NCI-H510A (cell line): ENCODE measurements at places on chromosomes 5 and 9.

DNA sequence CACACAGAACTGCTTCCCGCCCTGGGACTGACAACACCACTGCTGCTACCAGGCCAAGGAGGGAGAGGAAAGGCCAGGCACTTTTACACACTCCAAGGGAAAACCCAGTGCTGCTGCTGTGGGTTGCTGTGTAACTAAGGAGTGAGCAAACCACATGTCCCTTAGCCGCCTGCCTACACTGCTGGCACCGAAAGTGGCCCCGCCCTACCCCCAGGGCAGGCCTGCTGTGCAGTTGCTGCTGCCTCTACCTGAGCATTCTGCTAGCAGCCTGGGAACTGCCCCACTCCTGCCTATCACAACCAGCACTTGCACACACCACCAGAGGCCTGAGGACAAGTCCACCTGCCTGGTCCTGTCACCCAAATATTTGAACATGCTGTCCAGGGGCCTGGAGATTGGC, 740.9 kb downstream of the DTWD2 start:
- DNase-seq: no peak

DNA sequence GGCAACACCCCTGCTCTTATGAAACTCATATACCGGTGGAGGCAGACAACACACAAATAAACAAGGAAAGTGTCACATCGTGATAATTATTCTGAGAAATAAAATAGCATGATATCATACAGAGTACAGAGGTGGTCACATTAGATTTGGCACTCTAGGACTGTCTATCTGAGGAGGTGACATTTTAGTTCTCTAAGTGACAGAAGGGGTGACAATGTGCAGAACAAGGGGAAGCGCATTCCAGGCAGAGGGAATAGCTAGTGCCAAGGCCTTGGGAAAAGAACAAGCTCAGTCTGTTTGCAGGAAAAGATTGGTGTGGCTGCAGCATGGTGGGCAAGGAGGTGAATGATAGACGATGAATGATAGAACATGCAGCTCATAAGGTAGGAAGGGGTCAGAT, 12.7 kb upstream of the IRF1 start:
- DNase-seq: no peak

DNA sequence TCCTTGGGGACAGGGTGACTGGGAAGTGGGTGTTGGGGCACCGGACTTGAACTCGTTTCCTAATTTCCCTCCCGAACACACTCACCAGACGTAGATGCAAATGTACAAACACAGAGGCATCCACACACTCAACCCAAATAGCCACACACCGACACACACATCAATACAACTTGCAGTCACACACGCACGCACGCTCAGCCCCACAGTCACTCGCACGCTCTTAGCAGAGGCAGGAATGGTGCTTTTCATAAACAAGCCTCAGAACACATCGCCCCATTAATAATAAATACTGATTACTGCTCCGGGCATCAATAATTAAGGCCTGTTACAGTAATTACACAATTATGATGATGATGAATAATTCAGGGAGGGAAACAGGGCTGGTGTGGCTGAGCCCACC, 5.7 kb downstream of the BARHL1 start:
- no peak for DNase-seq

- no peak for DNase-seq
Observed at GRCh38 chr5:181259974-181260719, 796 bp downstream of the TRIM52 start.

DNA sequence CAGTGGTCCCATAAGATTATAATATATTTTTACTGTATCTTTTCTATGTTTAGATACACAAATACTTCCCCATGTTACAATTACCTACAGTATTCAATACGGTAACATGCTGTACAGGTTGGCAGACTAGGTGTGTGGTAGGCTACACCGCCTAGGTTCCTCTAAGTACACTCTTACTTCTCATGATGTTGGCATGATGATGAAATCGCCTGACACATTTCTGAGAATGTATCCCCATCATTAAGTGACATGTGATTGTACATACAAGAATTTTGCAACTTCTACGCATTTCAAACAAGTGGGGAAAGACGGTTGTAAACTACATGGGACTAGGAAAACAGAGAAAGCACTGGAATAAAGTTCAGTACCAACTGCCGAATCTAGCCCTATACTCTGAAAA, 53.3 kb downstream of the SETX start:
- no peak for DNase-seq

DNA sequence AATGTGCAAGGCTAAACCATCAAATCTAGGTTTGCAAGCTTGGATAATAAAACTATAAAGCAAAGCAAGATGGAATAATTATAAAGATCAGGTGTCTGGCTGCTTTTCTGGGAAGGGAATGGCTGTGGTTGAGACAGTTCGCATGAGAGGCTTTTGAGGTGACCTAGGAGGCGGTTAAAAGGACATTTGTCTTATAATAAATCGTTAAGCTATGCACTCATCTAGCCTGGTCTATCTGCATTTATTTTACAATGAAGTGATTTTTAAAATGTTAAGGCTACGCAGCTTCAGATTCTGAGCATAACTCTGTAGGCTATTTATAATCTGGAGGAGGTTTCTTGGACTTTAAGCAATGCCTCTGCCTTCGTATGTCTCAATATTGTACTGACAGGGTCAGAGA, 29.4 kb upstream of the MAN2A1 start:
- DNase-seq: no peak
